Spinal cord (tissue), 10 donors: ENCODE measurements at places on chromosomes 6 and 20.
A peak's percentile ranks its signal among the peaks of the same experiment; 100 is the strongest.

- no peak for DNase-seq
Measured at GRCh38 chr6:148945301-148946021, 198.6 kb downstream of the UST start.

DNA sequence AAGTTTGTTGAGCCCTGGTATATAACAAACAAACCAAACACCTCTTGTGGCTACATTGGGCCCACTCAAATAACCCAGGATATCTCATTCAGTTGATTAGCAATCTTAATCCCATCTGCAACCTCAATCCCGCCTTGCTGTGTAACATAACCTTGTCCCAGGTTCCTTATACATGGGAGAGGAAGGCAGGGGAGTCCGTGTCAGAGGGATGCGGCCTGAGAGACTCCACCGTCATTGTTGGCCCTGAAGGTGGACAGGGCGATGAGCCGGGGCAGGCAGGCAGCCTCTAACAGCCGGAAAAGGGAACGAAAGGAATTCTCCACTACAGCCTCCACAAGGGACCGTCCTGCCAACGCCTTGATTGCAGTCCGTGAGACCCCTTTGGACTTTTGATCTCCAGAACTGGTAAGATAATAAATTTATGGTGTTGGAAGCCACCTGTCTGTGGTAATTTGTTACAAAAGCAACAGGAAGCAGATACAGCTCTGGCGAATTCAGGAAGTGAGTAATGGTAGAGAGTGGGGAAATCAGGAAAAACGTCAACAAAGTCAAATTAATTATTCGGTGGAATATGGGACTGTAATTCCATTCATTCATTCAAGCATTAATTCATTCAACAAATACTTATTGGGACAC, 124.5 kb upstream of the SALL4 start:
- DNase-seq, result no peak

DNA sequence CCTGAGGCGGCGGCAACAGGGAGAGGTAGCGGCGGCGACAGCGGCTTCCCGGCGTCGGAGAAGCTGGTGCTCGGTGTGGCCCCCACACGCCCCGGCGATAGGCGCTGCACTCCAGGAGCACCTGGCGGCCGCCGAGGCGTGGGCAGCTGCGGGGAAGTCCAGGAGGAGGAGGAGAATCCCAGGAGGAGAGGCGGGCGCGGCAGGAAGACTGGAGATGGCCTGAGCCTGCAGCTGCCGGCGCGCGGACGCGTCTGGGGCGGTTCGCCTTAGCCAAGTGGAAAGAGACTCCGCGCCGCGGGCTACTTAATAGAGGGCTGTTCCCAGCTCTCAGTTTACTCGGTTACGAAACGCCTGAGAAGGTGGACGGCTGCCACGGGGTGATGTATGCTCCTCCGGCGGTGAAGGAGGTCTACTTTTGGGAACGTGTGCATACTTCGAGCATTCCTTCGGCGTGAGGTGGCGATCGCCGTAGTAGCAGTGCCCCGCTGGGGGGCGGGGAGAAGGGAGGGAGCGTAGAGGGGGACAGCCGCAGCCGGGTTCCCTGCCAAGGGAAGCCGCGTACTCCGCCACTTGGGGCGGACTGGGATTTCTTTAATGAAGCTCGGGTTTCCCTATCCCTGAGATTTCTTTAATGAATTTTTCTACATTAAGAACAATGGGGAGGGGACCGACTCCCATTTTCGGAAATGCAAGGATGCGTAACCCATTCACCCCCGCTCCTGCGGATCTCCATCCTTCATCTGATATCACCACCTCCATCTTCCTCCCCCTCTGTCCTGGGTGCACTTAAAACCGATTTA, at the start of gene COL12A1:
Gene COL12A1 (minus strand): TSS at position 278 of the 800 bp plus-strand sequence. CDS start 3,261 bp downstream, outside the sequence.
- peak; percentile 79 for DNase-seq

GRCh38 chr6:156899532-156900135, 122.5 kb downstream of the ARID1B start:
- peak; percentile 27 for DNase-seq

- no peak for DNase-seq
Measured at GRCh38 chr6:7035837-7036249, 71.9 kb upstream of the RREB1 start.

DNA sequence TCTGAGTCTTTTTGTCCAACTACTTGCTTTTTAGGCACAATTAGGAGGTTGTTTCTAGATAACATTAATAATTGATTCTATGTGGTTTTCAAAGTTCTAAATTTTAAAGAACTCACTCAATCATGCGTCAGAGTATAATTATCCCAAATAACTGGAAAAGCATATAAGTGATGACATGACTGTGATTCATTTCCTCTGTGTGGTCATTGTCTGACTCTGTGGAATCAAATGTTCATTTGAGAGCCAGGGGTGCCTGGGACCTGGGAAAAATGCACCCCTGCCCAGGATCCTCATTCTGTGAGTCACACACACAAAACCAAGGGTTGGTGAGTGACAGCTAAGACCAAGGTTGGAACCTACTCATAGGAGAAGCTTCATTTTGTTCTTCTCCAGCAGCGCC, 127.1 kb upstream of the MLIP start:
- DNase-seq, result no peak

DNA sequence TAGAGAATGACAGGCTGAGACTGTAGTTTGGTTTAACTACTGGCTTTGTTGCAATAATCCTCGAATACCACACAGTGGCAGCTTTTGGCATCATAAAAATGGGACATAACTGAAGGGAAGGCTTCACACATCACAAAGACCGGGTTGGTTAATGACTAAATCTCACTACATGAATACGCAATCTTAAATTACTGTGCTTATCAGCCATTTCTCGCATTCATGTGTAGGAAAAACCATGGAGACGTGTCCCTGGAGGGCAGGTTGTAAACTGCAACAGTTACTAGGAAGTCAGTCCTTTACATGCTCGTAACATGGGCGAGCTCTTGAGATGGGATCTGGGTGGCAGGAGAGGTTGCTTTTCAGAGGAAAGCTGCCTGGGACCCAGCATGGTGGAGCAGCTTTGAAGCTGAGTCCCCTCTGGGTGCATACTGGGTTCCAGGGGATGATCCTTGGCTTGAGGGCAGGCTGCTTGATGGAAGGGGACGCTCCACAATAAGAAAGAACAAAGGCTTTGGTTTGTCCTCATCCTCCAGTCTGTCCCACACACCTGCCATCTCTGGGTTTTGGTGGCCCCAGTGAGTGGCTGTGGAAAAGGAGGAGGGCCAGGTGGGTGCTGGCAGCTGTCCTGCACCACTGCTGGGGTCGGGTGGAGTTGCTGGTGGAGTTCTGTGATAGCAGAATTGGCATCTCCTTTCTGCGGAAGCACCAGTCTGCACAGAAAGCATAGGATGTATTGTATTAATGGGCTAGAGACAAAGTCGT, 2.1 kb downstream of the RPS21 start:
- DNase-seq, result no peak

DNA sequence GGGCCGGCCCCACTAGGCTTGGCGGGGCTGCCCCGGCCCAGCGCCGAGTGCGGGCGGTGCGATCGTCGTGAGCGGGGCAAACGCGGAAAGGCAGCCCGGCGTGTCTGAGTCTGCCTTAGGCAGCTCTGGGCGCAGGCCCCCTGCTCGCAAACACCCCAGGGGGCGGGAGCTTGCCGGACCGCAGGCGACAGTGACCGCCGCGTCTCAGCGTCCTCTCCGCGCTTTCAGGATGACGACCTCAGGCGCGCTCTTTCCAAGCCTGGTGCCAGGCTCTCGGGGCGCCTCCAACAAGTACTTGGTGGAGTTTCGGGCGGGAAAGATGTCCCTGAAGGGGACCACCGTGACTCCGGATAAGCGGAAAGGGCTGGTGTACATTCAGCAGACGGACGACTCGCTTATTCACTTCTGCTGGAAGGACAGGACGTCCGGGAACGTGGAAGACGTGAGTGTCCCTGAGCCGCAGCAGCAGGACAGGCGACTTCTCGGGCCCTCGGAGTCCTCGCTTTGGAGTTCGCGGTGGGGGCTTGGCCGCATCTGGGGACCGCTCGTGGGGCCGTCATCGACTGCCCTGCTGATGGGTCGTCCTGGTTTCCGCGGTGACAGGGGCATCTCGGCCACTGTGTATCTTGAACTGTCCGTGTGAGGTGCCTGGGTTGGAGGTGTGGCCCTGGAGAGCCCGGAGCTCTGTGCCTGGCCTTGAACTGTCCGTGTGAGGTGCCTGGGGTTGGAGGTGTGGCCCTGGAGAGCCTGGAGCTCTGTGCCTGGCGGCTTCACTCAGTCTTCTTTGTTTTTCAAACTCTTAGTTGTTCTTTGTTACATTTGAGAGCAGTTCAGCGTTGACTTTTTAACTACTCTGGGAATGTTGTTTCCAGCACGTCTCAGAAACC, 786 bp downstream of the ADRM1 start:
- DNase-seq, result no peak

DNA sequence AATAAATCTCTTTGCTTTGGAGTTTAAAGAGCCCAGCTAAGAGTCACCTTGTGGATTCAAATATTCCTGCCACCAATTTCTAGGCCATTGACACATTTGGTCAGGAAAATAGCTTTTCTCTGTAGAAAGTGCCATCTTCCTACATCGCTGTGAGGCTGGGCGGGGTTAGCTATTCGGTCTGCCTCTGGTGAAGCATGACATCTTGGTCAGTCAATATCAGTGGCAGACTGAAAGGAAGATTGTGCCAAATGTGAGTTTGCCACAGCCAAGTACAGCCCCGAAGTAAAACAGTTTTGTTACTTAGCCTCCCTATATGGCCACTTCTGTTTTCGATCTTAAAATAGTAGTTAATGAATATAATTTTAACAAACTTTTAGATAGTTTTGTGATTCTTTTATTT, 65.5 kb upstream of the FABP7 start:
- DNase-seq, result no peak

- no peak for DNase-seq
Measured at GRCh38 chr6:30750379-30750668, 6.0 kb upstream of the IER3 start.

GRCh38 chr20:61719691-61720347, 345.9 kb downstream of the TAF4 start:
- no peak for DNase-seq
